ENCODE measurements at places on chromosomes 7 and 10.

DNA sequence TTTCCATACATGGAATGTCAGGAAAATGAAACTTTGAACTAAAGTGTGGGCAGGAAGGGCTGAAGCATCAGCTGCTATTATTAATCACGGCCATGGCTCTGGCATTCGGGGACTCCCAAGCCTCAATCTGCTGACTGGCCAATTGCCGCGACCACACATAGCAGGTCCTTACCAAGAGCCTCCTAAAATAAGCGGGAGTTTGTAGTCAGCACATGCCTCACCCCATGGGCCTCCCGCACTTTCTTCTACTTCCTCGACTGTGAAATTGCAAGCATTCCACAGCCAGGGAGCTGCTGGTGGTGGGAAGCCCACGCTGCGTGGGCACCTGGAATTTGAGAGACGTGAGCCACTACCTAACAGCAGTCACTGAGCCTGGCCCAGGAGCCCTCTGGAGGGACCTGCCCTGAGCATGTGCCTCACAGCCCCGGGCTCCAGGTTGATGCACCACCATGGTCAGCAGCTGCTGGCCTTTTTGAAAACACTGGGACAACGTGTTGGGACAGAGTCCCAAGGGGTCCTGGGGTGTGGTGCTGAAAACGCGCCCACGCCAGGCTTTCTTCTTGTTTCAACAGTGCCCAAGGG is 211.4 kb downstream of the TNS3 start:
- DNase-seq: no peak

- DNase-seq: no peak
These were observed 11.1 kb upstream of the IL15RA start for GRCh38 chr10:5988336-5988920.

GRCh38 chr10:50788951-50789945 is 49.5 kb downstream of the ASAH2B start:
- DNase-seq: no peak

DNA sequence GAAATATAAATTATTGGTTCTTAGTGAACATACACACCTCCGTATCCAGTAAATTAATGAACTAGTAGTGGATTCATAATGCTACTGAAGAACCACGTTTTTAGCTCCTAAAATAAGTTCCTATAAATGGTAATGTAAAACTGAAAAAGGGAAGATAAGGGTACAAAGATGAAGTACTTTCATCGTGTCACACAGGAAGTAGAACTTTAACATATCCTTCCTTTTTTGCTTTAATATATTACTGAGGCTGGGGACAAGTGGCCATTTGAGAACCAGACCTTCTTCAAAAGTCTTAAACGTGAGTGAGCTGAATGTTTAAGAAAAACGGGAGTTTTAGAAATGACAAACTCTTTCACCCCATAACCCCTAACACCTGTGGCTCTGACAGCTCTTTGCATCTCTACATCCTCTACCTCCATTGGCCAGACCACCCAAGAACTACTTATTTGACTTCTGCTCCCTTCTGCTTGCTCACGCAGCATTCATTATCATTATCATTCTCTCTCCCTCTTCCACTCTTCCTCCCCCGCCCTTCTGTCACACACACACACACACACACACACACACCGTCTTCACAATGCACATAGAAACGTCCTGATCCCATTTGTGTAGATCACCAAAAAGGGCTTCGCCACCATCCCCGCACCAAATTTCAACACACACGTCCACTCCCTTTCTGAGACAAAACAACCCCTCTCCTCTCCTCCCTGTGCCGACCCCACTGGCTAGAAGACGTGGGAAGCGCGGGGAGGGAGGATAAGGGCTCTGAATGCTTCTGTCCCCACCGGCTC is 677 bp downstream of the SKAP2 start:
- DNase-seq: no peak

DNA sequence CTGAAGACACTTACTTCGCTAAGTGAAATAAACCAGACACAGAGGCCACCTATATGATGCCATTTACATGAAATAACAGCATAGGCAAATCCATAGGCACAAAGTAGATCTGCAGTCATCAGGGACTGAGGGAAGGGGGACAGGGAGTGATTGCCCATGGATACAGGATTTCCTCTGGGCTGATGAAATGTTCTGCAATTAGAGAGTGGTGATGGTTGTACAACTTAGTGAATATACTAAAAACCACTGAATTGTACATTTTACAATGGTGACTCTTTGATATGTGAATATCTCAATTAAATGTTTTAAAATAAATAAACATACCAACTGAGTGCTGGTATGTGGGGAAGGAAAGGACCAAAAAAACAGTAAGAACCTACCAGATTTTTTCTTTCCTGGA is 20.4 kb downstream of the PPA1 start:
- DNase-seq: no peak

GRCh38 chr10:74114041-74114448 is 36.6 kb downstream of the AP3M1 start:
- peak; percentile 40 for DNase-seq
